Central memory CD8-positive, alpha-beta T cell (primary cell): ENCODE measurements at places on chromosomes 16 and 17.

- no peak overlapping the region for H3K27ac ChIP-seq
- no peak overlapping the region for H3K4me3 ChIP-seq
- DNase-seq = no peak
- H3K36me3 ChIP-seq = no peaks in the 10 kb centered on the region
- H3K27me3 ChIP-seq = peaks cover 9% of the 10 kb centered on the region
- no peaks in the 10 kb centered on the region for H3K4me1 ChIP-seq
Observed at GRCh38 chr16:89070590-89070989, 23.1 kb upstream of the ACSF3 start.

DNA sequence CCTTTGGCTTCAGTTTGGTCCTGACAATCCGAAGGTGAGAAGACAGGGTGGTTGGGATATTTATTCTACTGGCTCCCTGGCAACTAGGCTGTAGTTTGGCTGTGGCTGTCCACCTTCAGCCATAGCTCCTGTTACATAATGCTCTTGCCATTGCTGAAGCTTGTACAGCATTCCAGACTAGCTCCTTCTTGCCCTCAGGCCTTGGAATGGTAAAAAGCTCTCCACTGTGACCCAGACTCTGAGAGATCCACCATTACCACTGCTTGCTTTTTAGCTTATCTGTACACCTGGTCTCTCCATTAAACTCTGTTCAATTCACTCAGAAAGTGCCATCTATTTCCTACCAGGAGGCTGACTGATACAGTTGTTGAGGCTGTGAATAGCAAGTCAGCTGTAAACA, 231.8 kb upstream of the MON1B start:
- no peak for DNase-seq
- no peaks in the 10 kb centered on the region for H3K36me3 ChIP-seq
- H3K27me3 ChIP-seq = no peaks in the 10 kb centered on the region
- no peak overlapping the region for H3K27ac ChIP-seq
- no peaks in the 10 kb centered on the region for H3K4me1 ChIP-seq

GRCh38 chr17:3972281-3972731, 8.1 kb upstream of the ATP2A3 start:
- no peak for DNase-seq
- H3K4me3 ChIP-seq = peak overlapping the region; percentile 66
- H3K27ac ChIP-seq = peak overlapping the region; percentile 19
- peaks cover 27% of the 10 kb centered on the region for H3K4me1 ChIP-seq

GRCh38 chr17:2023692-2024571, 1.2 kb downstream of the RTN4RL1 start:
- H3K27ac ChIP-seq = no peak overlapping the region
- H3K4me3 ChIP-seq = peak overlapping the region; percentile 76
- H3K27me3 ChIP-seq = peaks cover 62% of the 10 kb centered on the region
- no peaks in the 10 kb centered on the region for H3K36me3 ChIP-seq

GRCh38 chr17:74758848-74759168, 10.4 kb downstream of the NHERF1 start:
- no peak for DNase-seq
- H3K4me3 ChIP-seq = peak overlapping the region; percentile 100
- H3K27ac ChIP-seq = peak overlapping the region; percentile 90
- H3K4me1 ChIP-seq = peaks cover 69% of the 10 kb centered on the region

DNA sequence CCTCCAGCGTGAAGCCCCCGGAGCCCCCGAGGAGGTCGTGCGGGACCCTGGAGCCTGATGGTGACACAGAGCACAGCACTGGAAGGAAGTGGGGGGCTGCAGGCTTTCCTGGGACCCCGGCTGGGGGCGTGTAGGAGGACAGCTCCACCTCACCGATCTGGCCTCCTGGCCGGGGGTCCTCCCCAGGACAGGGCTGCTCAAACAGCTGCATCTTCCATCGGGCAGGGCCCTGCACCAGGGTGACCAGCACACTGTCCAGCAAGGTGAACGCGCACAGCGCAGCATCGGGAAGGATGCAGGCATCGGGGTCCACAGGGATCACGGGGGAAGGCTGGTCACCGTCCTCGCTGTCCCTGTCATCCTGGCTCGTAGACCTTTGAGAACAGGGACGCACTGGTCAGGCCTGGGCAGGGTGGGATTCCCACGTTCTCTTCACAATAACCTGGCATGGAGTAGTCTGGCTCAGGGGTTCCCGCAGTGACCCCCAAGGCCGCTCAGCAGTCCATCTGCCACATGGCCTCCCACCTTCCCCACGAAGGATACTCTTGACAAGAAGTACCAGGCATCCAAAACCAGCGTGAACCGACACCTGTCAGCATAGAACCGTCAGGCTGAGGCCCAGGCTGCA, 1.2 kb downstream of the FAAP100 start:
- no peaks in the 10 kb centered on the region for H3K27me3 ChIP-seq
- H3K4me3 ChIP-seq = peak overlapping the region; percentile 84
- H3K36me3 ChIP-seq = peaks cover 29% of the 10 kb centered on the region
- DNase-seq = no peak

DNA sequence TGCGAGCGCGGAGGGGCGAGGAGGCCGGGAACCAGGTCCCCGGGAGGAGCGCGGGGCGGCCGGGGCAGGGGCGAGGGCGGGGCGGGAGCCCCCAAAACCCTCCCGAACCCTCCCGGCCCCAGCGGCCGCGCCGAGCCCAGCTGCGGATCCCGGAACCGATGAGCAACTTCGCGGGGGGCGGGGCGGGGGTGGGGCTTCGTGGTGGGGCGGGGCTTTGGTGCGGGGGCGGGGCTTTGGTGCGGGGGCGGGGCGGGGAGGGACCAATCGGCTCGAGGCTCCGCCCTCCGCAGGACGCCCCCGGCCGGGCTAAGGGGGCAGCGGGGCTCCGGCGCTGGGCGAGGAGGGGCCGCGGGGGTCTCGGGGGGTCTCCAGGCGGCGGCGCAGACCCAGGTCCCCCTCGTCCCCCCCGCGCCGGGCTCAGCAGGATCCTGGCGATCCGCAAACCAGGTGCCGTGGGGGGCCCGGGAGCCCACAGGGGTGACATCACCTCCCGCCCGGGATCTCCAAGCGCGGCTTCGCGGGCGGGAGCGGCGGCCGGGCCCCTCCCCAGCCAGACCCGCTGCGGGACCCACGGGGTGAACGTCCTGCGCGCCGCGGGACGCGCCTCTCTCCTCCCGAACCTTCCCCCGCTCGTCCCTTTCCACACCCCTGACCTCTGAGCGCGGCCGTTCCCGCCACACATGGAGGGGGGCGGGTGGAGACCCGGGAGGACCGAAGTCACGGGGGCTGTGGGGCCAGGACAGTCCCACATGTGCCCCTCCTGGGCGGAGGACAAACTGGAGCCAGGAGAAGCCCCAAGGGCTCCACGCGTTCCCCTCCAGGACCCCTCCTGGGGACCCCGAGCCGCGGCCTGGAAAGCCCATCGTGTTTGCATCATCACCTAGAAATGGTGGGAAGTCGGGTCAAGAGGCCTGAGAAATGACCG, at the start of gene ABR:
Gene ABR, minus strand, starts transcription at position 164 of the 925 bp plus-strand sequence. CDS start 254 bp downstream, outside the sequence.
- H3K27me3 ChIP-seq = no peaks in the 10 kb centered on the region
- peak; percentile 14 for DNase-seq
- peaks cover 4% of the 10 kb centered on the region for H3K36me3 ChIP-seq
- no peak within 1 kb of the TSS for H3K27ac ChIP-seq

GRCh38 chr17:40547079-40547784, 18.0 kb downstream of the CCR7 start:
- H3K27ac ChIP-seq = peak overlapping the region; percentile 45
- peak overlapping the region; percentile 39 for H3K4me3 ChIP-seq
- H3K4me1 ChIP-seq = peaks cover 72% of the 10 kb centered on the region
- H3K36me3 ChIP-seq = peaks cover 11% of the 10 kb centered on the region
- DNase-seq = peak; percentile 60

GRCh38 chr16:50878966-50879615, 137.2 kb downstream of the CYLD start:
- H3K4me1 ChIP-seq = no peaks in the 10 kb centered on the region
- H3K4me3 ChIP-seq = no peak overlapping the region
- peaks cover 84% of the 10 kb centered on the region for H3K27me3 ChIP-seq
- peak overlapping the region; percentile 50 for H3K27ac ChIP-seq
